RCC 7860 (cell line): ENCODE measurements at places on chromosomes 2 and 18.

GRCh38 chr2:19893520-19894133 is 8.2 kb downstream of the TTC32 start:
- DNase-seq, result no peak

DNA sequence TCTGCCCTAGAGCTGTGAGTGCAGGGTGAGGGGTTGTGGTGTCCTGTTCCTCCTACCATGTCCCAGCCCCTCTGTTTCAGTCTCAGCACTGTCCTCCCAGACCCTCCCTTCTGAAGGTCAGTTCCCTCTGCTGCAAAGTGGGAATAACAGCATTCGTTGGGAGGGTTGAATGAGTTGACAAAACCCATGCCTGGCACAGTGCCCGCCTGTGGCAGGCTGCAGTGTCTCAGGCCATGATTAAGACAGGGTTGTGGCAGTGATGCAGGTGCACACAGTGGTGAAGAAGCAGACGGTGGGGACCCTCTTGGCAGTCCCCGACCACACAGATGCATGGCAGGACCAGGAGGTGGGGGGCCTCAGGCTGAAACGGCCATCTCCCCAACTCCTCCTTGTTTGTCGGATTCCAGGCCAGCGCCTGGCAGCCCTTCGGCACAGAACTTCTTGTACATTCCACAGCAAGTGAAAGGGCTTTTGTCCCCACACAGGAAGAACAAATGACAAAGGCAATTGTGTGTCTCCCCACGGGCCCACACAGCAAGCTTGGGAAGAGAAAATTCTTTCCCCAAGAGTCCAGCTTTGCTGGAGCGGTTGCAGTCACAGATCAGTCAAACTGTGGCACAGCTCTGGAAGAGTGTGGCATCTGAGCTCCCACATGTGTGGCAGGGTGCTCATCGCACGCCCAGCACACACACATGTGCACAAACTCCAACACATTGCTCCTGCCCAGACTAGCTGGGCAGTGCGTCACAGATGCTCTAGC is 92.0 kb upstream of the MSH2 start:
- DNase-seq, result no peak

GRCh38 chr2:62795341-62795740 is 89.8 kb downstream of the EHBP1 start:
- no peak for DNase-seq

- DNase-seq, result no peak
Observed at GRCh38 chr2:208556983-208557484, 150.4 kb downstream of the PTH2R start.

GRCh38 chr2:77807531-77808215 is 285.5 kb upstream of the LRRTM4 start:
- no peak for DNase-seq

DNA sequence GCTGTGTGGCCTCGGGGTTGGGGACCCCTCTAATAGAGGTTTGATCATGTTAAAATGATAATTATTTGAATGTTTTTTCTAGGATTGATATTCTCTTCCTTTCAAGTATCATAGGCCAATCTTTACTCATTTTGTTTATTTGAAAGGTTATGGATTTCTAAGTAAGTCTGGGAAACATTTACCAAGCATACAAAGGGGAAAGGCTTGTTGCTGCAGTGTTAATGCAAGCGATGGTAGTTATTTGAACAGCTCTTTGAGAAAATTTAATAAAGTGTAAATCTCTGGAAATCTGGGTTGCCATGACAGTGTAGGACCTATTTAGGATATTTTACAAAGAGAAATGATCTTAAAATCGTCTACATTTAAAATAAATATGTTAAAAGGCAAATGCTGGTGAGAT is 56.1 kb downstream of the SPTBN1 start:
- no peak for DNase-seq
